ENCODE measurements at places on chromosomes 2 and 18.

DNA sequence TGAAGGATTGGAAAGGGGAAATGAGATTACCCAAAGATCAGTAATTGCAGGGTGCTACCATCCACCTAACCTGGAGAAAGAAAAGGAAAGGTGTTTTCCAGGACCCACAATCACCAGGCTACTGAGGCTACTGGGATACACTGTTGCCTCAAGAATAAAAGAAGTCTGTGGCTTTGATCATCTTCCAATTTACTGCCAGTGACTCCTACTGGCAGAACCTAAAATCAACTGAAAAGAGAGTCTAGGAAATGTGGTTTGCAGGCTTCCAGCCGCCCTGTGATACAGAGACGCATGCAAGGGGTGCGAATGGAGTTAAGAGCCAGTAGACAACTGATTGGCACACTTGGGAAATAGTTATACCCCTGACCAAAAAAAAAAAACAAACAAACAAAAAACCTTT is 16.6 kb upstream of the TTL start:
- DNase-seq = no peak

GRCh38 chr18:24539866-24540617 is 79.6 kb downstream of the HRH4 start:
- no peak for DNase-seq

DNA sequence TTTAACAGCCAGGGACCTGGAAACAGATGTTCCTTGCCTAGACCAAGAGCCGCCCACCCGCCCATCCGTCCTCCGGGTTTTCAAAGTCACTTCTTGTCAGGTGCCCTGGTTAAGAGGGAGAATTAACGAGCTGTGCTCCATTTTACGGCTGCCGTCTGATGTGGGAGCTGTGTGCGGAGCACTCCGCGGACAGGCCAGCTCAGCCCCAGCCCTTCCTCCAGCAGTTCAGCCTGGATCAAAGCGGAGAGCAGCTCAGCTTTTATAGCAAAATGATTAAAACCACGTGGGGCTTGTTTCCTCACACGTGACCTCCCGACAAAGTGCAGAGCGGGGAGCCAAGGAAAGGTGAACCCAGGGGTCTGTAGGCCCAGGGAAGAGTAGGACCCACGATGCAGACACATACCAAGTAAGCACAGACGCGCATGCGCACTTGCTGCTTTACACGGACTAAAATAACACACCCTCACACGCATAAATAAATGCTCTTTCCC is 46.1 kb upstream of the PKDCC start:
- DNase-seq = no peak

- no peak for DNase-seq
Observed at GRCh38 chr18:48077291-48077690, 146.8 kb upstream of the SMAD2 start.

- no peak for DNase-seq
Observed at GRCh38 chr2:179417436-179417949, 152.9 kb upstream of the SESTD1 start.

- DNase-seq = no peak
Observed at GRCh38 chr2:11348209-11348749, 3.8 kb upstream of the ROCK2 start.

DNA sequence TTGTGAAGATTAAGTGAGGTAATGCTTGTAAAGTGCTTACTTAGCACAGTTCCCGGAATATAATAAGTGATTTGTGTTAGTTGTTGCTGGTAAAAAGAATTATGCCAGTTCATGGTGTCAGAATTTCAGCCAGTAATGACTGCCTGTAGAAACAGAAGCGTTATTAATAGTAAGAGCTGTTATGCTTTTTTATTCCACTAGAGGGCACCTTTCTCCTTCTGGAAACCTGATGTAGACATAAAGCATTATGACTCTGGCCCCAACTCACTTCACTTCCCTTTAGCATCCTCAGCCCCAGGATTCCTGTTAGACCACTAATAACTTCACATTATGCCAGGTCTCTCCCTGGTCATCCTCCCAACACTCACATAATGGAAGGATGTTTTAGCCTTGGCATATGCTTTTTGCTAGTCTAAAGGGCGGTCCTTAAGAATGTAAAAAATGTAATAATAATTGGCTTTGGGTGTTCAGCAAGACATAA is 34.9 kb downstream of the C18orf54 start:
- peak; percentile 53 for DNase-seq

GRCh38 chr18:51227660-51228059 is 30.2 kb upstream of the MEX3C start:
- no peak for DNase-seq

- no peak for DNase-seq
Observed at GRCh38 chr18:79071503-79072210, 2.5 kb downstream of the ATP9B start.

GRCh38 chr2:67790622-67791021 is 272.2 kb downstream of the C1D start:
- DNase-seq = no peak

- no peak for DNase-seq
Observed at GRCh38 chr2:49332415-49332814, 178.1 kb upstream of the FSHR start.

DNA sequence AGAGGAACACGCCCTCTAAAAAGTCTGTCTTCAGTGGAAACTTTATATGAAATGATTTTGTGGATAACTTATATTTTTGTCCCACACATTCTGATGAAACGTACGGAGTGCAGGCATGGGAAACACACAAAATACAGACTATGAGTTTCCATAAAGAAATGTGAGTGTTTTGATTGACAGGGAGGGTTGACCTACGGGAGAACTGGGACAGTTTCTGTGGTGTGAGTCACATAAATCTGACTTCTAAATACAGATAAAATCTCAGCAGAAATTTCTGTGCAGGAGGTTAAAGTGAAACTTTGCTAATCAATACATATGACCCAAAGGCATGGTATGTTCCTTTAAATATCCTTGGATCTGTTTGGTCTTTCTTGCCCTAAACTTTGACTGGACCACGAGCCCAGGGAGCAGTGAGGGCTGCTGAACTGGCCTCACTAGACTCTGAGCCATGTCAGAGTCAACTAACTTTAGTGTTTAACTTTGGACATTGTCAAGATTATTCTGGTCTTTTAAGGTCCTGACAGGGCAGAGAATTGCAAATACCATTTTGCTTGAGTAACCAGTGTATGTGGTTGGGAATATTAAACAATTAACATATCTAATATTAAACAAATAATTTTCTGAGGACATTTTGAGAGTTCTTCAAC is 206.9 kb upstream of the LYPD1 start:
- no peak for DNase-seq

DNA sequence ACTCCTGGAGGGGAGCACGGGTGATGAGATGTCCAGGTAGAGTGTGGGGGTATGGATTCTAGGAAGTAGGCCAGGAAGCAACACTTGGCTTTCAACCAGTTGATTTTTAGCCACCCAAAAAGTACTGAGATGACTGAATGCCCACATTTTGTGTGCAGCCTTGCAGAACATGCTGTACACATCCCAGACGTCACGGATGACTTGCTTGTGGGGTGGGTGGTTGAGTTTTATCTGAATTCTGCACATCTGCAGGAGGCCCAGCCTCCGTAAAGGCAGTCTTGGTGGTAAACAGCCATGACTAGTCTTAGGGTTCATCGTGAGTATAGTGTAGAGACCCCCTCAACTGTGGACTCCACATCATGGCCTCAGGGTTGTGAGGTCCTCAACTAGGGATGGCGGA is 53.3 kb upstream of the CCDC195 start:
- DNase-seq = no peak
